ENCODE measurements at places on chromosomes 7 and 10.

DNA sequence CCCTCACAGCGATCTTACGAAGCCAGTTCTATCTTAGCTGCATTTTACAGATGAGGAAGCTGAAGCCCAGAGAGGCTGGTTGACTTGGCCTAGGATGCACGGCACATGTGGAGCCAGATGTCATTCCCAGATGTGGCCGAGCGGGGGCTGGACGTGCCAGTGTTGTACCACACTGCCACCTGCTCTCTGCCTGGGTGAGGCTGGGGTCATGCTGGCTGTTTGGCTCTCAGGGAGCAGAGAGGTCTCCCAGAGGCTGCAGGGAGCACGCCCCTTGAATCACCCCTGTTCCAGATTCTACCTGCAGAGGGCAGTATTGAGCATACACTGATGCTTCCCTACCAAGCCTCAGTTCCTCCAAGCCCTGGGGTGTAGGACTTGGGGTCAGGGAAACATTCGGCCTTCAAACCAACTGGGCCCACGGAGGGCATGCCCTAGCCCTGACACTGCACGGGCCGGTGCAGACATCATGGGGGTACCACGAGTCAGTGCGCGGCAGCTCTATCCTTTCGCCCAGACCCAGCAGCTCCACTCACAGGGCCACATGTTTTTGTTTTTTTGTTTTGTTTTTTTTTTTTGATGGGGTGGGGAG is 3.8 kb upstream of the GTF2IRD1 start:
- DNase-seq: peak; percentile 46

DNA sequence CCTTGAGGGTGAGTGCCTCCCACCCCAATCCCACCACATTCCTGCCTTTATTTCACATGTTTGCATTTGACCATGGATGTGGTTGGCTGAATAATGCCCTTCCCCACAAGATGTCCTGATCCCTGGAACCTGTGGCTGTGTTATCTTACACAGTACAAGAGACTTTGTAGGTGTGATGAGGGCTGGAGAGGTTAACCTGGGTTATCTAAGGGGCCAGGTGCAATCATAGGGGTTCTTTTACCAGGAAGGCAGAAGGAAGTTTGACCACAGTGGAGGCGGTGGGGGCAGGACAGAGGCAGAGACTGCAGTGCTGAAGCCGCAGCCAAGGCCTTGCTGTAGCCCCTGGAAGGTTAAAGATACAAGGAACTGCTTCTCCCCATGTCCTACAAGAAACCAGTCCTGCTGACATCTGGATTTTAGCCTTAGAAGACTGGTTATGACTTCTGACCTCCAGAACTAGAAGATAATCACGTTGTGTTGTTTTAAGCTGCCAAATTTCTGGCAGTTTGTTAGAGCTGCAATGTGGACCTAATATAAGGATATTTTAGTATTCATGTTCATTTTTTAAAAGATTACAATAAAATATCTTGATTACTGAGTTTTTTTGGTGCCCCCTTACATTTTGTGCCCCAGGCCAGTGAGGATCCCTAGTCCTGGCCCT is 136.6 kb downstream of the ARHGAP22 start:
- no peak for DNase-seq

GRCh38 chr7:78605119-78605518 is 806.5 kb downstream of the PHTF2 start:
- no peak for DNase-seq

GRCh38 chr10:100007231-100008141 is 2.3 kb downstream of the DNMBP start:
- no peak for DNase-seq

Data from RCC 7860 (cell line).